Lung (tissue), 17 donors: ENCODE measurements at places on chromosomes 2 and 18. TPM values are rescaled to one million over a fixed set of nuclear protein-coding genes. Genes with fewer than 3 reads are reported as not detected.

HOXD13 gene
- not detected for total RNA-seq

CYTIP gene
- 37.4 TPM for total RNA-seq

CCDC68 gene
- total RNA-seq: 10.6 TPM

PSD4 gene
- 48.1 TPM for total RNA-seq

ZNF804A gene
- 0.52 TPM for total RNA-seq

CHRNG gene
- total RNA-seq: not detected

RESP18 gene
- total RNA-seq: not detected

PSMA8 gene
- not detected for total RNA-seq

RGPD8 gene
- 10.2 TPM for total RNA-seq

MEIS1 gene
- 158 TPM for total RNA-seq

GAREM1 gene
- total RNA-seq: 13.7 TPM

IL36G gene
- total RNA-seq: 0.26 TPM

BMP10 gene
- not detected for total RNA-seq

KCNF1 gene
- 0.34 TPM for total RNA-seq

ABI2 gene
- total RNA-seq: 39.4 TPM
